ENCODE measurements at places on chromosomes 2 and 18. TPM values are rescaled to one million over a fixed set of nuclear protein-coding genes. Genes with fewer than 3 reads are reported as not detected.

- DNase-seq, result no peak
Measured at GRCh38 chr2:162967147-162967546, 128.6 kb upstream of the KCNH7 start.

GRCh38 chr18:8601277-8602032, 7.8 kb upstream of the RAB12 start:
- no peak for DNase-seq

SNTG2 gene
- total RNA-seq, result 0.14 TPM

ARMC9 gene
- total RNA-seq, result 6.4 TPM

PNO1 gene
- 35.4 TPM for total RNA-seq

Data from activated CD4-positive, alpha-beta T cell treated with anti-CD3 and anti-CD28 coated beads, Interleukin-2, amount 10 ng/mL, durations not matched to agents 24 days and 14 days (primary cell).